ENCODE measurements at places on chromosomes 1 and 21. TPM values are rescaled to one million over a fixed set of nuclear protein-coding genes. Genes with fewer than 3 reads are reported as not detected.

SPRR1A gene
- not detected for total RNA-seq

DNA sequence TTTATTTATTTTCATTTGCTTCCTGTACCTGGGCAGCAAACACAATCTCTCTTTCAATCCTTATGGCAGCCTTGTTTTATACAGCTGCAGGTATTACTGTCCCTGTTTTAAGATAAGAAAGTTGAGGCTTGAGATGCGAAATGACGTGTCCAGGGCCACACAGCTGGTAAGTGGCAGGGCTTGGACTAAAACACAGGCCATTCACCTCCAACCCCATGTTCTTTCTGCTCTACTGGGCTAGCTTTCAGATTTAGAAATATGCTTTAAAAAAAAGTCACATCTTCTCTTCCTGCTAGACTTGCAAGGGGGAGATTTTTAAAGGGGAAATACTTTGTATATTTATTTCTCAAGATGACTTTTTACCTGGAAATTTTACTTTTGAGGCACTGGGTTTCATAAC lies 62.8 kb downstream of the CNST start:
- no peak for DNase-seq

GRCh38 chr1:66283622-66284041 lies 250.3 kb upstream of the SGIP1 start:
- DNase-seq = no peak

- no peak for DNase-seq
Observed at GRCh38 chr1:169113613-169114119, 7.2 kb downstream of the ATP1B1 start.

DNA sequence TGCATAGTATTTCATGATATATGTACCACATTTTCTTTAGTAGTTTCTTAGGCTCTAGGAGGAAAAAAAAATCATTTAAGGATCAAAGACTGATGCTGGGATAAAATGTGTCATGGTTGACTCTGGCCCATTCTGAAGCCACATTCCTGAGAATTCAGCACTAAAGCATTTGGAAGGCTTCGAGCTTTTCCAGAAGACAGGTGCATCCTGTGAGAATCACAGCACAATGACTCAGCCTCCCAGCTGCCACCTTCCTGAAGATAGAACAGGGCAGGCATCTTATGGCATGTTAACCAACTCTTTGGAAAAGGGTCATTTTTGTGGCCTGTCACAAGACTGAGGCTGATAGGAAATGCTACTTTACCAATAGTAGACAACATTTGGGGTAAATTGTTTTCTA lies 359.9 kb downstream of the PCP4 start:
- DNase-seq = no peak

GRCh38 chr1:218866507-218866906 lies 307.2 kb upstream of the LYPLAL1 start:
- DNase-seq = no peak

DNA sequence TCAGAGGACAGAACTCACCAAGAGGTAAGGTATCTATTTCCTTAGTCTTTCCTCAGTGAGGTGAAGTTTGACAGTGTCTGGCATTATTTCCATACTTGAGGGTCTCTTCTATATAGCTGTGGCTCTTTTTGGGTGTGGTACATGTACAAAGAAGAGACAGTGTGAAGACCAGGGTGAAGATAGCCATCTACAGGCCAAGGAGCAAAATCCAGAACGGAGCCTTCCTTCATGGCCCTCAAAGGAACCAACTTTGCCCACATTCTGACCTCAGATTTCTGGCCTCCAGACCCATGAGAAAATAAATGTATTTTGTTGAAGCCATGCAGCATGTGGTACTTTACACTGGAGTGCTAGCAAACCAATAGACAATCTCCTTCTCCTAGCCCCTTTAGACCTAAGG lies 858.5 kb upstream of the B3GALT2 start:
- no peak for DNase-seq

DNA sequence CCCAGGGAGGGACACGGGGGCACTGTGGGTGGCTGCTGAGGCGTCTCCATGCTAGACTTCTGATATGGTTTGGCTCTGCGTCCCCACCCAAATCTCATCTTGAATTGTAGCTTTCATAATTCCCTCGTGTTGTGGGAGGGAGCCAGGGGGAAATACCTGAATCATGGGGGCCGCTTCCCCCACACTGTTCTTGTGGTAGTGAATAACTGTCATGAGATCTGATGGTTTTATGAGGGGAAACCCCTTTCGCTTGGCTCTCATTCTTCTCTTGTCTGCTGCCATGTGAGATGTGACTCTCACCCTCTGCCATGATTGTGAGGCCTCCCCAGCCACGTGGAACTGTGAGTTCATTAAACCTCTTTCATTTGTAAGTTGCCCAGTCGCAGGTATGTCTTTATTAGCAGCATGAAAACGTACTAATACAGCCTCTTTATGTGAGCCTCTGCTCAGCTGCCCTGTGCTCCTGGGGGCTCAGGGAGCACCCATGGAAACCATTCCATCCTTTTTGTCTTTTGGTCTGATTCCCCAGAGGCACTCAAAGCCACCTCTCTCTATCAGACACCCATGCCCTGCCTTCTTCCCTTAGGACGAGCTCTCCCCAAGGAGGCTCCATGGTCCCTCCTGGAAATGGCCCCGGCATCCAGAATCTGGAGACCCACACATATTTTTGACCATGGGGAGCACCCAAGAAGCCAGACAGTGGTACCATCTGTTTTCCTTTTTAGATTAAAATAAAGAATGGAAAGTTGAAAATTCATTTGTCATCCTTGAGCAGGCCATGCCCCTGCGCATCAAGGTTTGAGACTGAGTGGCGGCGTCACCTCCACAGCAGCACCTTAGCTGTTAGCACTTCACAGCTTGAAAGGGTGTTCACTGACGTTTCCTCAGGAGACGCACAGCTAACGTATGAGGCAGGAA lies 65.9 kb upstream of the FAM20B start:
- no peak for DNase-seq

ITGB2 gene
- total RNA-seq = 0.47 TPM

GNAT2 gene
- not detected for total RNA-seq

GRCh38 chr1:96651517-96651916 lies 70.1 kb upstream of the PTBP2 start:
- no peak for DNase-seq

DNA sequence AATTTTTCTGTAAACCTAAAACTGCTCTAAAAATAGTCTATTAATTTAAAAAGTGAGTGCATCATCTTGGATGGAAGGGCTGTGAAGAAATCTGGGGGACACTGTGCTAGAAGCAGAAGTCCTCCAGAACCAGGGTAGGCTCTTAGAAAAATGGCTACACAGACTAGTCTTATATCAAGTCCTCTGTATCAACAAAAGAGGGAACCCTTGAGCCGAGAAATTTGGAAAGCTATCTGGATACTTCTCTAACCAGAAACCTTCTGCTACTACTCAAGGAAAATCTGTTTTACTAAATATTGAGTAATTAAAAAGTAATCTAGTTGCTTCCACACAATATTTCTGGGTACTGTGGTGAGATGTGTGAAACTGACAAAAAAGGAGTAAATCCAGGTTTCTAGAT lies 92.1 kb downstream of the WDR3 start:
- DNase-seq = no peak

DNA sequence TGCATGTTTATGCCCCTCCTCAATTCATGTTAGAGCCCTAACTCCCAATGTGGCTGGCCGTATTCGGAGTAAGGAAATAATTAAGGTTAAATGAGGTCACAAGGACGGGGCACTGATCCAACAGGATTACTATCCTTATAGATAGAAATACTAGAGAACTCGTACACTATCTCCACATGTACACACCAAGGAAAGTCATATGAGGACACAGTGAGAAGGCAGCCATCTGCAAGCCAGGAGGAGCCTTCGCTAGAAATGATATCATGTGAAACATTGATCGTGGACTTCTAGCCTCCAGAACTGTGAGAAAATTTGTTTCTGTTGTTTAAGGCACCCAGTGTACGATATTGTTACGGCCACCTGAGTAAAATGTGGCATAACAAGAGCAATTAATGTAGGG lies 79.7 kb downstream of the FAF1 start:
- no peak for DNase-seq

- DNase-seq = no peak
Observed at GRCh38 chr1:160131803-160132565, 16.4 kb downstream of the ATP1A2 start.

VWA5B1 gene
- total RNA-seq = 0.19 TPM

DNA sequence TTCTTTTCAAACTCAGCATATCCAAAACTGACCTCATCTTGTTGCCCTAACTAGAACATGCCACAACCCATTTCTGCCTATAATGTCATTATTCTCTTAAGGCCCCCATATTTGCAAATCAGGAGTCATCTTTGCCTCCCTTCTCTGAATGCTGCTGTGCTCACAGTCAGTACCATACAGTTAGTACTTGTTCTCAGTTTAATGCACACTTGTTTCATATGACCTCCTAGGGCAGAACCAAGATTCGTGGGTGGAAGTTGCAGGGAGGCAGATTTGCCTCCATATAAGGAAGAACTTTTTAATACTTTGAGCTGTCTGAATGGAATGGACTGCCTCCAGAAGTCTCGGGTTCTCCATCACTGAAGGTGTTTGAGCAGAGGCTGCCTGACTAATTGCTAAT lies 9.2 kb downstream of the CAP1 start:
- no peak for DNase-seq

- DNase-seq = no peak
Observed at GRCh38 chr1:185435696-185436379, 118.8 kb upstream of the IVNS1ABP start.

GRCh38 chr1:40371707-40372258 lies 1.7 kb upstream of the SMAP2 start:
- DNase-seq = no peak

FABP3 gene
- total RNA-seq = 0.73 TPM

DNA sequence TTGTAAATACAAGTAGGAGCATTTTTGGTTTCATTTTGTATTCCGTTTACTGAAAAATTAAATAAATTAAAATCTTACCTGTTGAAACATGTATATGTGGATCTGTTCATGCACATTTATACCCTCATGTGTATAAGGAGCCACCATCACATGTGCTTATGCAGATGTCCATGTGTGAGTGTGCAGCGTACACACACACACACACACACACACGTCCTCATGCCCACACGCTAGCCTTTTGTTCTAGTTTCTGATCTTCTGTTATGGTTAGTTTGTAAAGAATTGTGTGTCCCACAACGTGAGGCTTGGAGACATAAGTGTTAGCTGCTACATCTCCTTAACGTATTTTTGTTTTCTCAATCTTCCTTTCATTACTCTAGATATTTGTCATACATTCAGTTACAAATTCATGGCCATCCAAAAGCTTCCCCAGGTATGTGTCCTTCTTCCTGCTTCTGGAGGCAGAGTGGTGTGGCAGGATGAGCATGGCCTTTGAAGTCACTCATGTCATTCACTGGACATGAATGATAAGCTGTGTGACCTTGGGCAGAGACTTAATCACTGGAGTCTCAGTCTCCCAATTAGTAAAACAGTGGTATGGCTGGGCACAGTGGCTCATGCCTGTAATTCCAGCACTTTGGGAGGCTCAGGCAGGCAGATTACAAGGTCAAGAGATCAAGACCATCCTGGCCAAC lies 54.6 kb downstream of the TENT5C start:
- no peak for DNase-seq

- DNase-seq = no peak
Observed at GRCh38 chr1:183685112-183685713, 32.1 kb upstream of the APOBEC4 start.

- DNase-seq = no peak
Observed at GRCh38 chr1:164768619-164769018, 209.6 kb downstream of the PBX1 start.

GRCh38 chr1:75208862-75209261 lies 74.7 kb downstream of the LHX8 start:
- no peak for DNase-seq

- no peak for DNase-seq
Observed at GRCh38 chr1:50237056-50237455, 128.3 kb downstream of the ELAVL4 start.

RAB25 gene
- 93.8 TPM for total RNA-seq

AIM2 gene
- total RNA-seq = 2.1 TPM

GRCh38 chr1:62682531-62682930 lies 5.7 kb downstream of the DOCK7 start:
- no peak for DNase-seq

GRCh38 chr1:89843273-89844130 lies 22.7 kb downstream of the LRRC8D start:
- DNase-seq = peak; percentile 60

DNA sequence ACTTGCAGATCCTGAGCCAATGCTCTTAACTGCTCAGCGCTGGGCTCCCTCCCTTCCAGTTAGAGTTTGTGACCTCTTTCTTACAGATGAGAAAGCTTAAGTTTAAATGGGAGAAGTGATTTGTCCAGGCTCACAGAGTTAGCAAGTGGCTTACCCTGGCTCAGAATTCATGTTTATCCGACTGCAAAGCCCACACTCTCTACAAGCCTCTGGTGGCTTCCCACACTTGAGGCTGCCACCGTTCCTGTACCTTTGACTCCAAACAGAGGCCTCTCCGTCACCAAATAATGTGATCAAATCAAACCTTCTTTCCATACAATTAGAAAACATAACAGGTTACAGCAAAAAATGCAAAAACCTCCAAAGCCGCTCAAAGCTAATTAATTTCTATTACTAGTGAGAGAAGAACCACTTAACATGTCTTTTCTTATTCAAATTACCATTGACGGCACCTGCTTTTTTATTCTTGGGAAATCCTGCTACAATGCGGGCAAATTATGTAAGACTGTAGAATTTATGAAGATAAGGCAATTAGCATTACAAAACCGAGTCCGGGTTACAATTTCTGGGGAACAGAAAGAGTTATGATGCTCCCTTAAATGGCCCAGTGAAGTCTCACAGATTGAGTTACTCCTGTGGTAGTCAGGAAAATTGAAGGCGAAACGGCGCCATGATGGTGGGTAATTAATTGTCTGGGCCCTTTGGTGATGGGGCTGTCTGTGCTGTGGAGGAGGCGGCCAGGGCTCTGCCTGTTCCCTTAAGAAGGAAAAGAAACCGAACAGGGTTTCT lies 324.3 kb upstream of the POU3F1 start:
- no peak for DNase-seq

- no peak for DNase-seq
Observed at GRCh38 chr1:53277326-53277725, 39.0 kb upstream of the MAGOH start.

DNA sequence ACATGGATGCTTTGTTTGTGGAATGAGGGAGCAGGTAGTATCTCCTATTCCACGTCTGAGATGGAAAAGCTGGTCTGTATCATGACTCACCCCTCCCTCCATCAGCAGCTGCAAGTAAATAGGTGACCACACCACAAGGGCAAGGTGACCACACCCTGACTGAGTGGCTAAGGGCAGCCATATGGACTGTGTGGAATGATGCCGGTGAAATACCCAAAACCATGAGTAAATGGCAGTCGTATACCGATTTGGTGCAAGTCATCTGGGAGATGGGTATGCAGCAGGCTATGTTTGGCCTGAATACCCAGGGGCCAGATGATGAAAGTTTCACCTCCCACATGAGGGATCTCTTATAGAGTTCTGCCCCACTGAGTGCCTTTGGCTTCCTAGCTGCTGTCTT lies 15.8 kb upstream of the UBE2U start:
- DNase-seq = no peak

DNA sequence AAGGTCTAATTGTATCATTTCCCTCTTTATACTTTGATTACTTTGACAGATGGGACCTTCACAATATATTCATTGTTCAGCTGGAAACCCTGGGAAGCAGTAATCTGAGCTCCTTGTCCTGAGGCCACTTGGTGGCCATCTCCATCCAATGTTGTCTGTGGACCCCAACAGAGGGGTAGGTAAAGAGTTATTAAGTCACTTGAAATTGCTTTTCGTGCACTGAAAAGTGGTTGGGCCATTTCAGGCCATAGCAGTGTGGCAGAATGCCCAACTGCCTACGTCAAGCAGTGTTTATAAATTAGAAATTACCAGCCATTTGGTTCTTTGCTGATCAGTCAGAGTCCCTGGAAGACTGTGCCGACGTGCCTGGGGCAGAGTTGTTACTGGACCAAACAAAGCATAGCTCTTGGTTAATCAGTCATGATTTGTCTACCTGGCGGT lies 308.3 kb upstream of the USP25 start:
- DNase-seq = no peak
